Cardiac septum (tissue), 1 donor: ENCODE measurements at places on chromosomes 1 and 21. TPM values are rescaled to one million over a fixed set of nuclear protein-coding genes. Genes with fewer than 3 reads are reported as not detected.

The FLG2 gene
- not detected for total RNA-seq

GRCh38 chr1:7265771-7266371, 480.6 kb downstream of the CAMTA1 start:
- no peak for DNase-seq

- DNase-seq = no peak
Observed at GRCh38 chr1:168477792-168478191, 66.0 kb downstream of the XCL2 start.

DNA sequence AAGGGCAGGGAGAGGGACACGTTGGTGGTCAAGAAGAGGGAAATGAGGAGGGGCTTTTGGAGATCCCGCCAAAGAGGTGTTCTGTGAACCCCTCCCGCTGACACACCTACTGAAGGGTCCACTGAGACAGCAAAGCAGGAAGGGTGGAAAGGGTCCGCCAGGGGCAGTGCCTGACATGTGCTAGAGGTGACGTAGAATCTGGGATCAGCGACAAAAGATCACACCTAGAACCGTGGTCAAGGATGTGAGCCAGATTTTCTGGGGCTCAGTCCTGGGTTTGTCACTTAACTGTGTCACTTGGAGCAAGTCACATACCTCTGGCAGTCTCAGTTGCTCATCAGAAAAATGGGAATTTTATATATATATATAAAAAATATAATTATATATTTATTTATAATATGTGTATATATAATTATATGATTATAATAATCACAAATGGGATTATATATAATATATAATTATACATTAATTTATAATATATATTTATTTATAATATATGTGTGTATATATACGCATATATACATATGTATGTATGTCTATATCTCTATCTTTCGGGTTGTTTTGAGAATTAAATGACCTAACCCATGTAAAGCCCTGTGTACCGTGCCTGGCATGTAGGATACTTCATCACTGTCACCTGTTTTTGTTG, 35.0 kb upstream of the ATP5PO start:
- DNase-seq = no peak

DNA sequence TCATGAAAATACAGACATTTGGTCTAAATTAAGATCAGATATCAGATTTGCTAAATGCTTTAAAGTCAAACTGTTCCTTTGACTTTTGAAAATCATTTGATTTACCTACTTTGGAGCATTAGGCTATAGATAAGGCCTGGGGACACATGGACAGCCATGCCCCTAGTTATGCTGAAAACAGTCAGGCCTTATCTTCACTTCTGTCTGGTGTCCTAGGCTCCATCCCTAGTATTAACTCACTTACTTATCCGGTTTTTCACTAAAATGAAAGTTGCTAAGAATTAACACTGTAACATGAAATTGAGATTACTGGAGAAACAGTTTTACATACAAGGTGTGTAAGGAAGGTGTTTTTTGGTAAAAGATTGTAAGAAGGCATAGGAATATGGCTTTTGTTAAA, 4.5 kb upstream of the CATSPERE start:
- DNase-seq = no peak
